ENCODE measurements at places on chromosomes 3 and 15.

DNA sequence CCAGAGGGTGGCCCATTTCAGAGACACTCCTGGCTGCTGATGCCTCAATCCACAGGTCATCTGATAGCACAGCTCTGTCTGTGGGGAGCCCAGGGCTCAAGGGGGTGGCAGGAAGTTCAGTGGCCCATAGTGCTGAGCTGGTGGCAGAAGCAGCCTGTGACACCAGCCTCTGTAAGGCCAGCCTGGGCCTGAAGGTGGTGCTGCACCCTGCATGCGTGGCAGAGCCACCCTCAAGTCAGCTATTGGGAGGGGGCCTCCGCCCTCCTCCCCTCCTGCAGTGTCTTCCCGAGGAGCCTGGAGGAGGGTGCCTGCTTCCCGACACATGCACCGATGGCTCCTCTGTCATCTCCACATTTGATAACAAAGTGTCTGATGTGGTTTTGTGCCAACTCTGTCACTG lies 3.0 kb downstream of the PLA1A start:
- DNase-seq = no peak

GRCh38 chr3:13850161-13850945 lies 29.5 kb downstream of the WNT7A start:
- DNase-seq = no peak

- DNase-seq = no peak
These were observed 210.2 kb downstream of the TLE3 start for GRCh38 chr15:69887553-69887952.

DNA sequence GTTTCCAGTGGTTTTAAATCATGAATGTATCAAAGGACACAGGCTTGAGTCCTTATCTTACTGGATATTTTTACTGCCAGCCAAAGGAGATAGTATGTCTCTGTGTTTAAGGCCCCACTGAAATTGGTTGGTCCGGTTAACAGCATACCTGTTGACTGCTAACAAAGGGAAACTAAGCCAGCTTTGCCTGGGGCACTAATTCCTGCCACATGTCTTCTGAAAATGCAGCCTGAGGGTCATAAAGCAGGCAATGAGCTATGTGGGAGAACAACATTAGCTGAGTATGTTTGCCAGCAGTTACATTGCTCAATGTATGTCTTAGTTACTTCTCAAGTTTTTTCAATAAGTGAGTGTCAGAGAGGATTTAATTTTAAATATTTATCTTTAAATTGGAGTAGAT lies 12.4 kb downstream of the PLS1 start:
- no peak for DNase-seq

DNA sequence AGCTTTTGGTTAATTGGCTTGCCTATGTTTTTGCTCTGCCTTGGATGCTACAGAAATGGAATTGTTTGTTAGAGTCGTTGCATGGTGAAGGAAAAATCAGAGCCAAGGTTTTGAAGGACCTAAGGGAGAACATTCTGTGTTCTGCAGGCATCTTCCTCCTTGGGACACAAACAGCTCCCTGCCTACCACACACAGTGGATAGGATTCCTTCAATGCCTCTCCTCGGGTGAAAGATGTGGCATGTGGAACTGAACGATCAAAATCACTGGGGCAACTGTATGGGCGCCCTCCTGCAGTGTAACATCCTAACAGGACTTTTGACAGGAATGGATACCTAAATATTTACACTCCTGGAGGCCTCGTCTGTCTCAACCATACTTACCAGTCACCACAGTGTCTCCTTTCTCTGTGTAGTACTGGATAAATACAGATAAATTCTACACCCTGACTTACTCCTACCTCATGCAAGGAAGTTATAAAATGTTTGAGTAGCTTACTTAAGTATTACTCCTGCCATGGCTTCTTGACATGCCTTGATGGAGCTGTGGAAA lies 100.6 kb downstream of the LPP start:
- no peak for DNase-seq

GRCh38 chr3:149618151-149619123 lies 39.4 kb downstream of the WWTR1 start:
- DNase-seq = no peak

DNA sequence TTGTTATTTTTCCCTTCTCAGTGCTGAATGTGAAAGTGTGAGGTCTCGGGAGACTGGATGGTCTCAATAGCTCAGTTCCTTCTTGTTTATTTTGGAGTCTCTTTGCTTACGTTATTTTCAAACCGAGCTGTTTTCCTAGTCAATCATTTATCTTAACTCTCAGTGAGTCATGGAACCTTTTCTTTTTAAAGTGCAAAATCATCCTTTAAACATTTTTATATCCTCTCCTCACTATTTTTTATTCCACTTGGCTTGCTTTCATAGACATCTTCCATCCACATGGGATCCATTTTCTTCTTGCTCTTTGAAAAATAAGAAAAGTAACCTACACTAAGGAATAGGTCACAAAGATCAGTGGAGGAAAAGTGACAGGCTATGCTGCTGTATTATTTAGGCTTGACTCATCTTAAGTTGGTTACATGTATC lies 497.8 kb downstream of the NAALADL2 start:
- DNase-seq = no peak

GRCh38 chr3:141853629-141854168 lies 22.7 kb upstream of the ATP1B3 start:
- no peak for DNase-seq

- DNase-seq = peak; percentile 21
These were observed 216.9 kb downstream of the IGSF11 start for GRCh38 chr3:118817748-118818165.

- no peak for DNase-seq
These were observed 2.8 kb upstream of the ISG20 start for GRCh38 chr15:88636050-88636449.
